Activated CD4-positive, alpha-beta T cell treated with anti-CD3 and anti-CD28 coated beads, Interleukin-2, Interleukin-4, amounts not matched to agents 100 ng/mL and 50 ng/mL, durations not matched to agents 16 hours and 8 hours (primary cell): ENCODE measurements at places on chromosomes 13 and 19.

GRCh38 chr13:99062593-99062992 lies 84.7 kb upstream of the DOCK9 start:
- DNase-seq = no peak

- no peak for DNase-seq
These were observed 5.7 kb downstream of the MCOLN1 start for GRCh38 chr19:7528192-7528519.

GRCh38 chr13:39777021-39777420 lies 121.6 kb downstream of the COG6 start:
- no peak for DNase-seq

DNA sequence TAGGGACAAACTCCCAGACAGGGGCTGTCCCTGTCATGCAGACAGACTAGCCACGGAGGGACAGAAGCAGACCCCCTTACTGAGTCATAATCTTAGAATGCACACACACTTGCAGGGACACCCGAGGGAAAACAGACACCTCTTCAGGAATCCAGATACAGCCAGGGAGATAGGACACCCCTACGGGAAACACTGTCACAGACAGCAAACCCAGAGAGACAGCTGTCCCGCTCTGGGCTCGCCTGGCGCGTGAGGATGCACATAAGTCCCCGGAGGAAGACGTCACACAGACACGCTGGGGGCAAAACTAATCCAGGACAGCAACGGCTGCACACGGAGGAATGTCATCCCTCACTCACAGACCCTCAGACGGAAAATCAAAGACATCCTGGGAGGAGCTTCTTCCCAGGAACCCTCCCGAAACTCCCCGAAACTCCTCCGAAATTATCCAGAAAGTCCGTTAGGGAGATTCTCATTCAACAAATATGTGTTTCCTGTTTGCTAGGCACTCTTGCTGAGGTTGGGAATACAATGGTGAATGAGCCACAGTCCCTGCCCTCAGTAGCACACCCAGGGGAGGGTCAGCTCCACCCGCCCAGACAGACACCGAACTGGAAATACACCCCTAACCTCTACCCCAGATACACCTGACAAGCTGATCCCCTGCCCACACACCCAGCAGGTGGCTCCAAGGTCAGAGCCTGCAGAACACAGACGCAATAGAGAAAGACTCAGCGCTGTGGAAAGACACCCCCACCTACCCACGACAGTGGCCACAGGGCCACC lies 15.2 kb upstream of the TOMM40 start:
- no peak for DNase-seq

GRCh38 chr19:54160182-54160811 lies 776 bp upstream of the LENG1 start:
- no peak for DNase-seq

- DNase-seq = no peak
These were observed 352.9 kb downstream of the FOXO1 start for GRCh38 chr13:40313269-40314200.

- DNase-seq = no peak
These were observed 672.5 kb upstream of the PCDH20 start for GRCh38 chr13:62088165-62088564.

DNA sequence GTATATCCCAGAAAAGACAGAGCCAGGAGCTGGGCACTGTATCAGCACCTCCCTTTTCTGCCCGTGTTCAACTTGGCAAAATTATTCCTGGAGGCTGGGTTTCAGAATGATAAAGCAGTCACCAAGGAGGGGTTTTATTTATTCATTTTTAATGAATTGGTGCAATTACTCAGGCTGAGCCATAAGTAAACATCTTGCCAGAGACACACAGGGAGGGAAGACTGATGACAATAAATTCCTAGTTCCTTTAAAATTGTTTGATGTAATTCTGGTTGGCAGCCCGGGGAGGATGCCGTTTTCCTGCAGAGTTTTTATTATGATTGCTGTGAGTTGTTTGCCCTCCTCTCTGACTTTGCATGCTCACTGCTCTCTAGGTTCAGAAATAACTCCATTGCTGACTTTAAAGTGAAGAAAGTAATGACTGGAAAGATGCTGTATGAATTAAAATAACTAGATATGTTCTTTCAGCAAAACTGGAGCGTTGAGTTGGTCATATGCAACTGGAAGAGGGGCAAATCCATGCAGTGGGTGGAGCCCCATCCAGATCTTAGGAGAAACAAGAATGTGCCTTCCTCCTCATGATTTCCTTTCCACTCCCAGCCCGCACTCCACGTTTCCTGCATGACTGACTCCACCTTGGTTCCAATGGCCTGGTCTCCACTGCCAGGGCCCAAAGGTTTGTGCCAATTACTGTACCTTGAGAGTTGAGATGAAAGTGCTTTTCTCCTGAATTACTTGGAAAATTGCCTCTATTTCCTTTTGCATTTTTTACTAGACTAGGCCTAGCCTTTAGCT lies 182.1 kb downstream of the RFC3 start:
- DNase-seq = no peak

GRCh38 chr19:2556221-2557092 lies 80.5 kb downstream of the GADD45B start:
- DNase-seq = no peak

GRCh38 chr13:113152691-113152983 lies 5.8 kb upstream of the PROZ start:
- DNase-seq = no peak

- no peak for DNase-seq
These were observed 261.3 kb downstream of the ATP8A2 start for GRCh38 chr13:25633093-25633492.

DNA sequence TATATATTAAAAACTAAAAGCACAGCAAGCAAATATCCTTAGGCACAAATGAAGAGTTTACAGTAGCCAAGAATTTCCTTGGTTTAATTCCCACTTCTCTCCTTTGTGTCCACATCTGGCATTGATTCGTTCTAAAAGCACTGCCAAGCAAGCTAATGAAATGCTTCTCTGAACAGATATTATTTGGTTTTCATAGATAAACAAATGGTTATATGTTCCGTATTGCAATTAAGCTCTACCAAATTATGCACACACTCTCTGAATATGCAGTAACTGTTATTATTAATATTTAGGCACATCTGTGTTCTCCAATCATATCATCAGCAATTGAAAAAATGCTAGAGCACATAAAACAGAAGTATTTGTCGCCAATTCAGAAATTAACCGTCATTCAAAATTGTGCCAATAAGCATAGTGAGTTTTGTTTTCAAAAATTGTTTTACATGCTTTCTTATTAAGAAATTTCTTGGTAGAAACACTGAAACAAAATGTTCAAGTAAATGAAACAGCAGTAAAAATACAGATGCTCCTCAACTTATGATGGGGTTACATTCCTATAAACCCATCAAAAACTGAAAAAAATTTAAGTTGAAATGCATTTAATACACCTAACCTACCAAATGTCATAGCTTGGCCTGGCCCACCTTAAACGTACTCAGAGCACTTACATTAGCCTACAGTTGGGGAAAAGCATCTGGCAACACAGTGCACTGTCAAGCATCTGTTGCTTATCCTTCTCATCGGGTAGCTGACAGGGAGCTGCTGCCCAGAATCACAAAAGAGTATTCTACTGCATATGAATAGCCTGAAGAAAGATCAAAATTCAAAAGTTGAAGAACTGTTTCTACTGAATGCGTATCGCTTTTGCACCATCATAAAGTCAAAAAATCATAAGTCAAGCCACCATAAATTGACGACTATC lies 2134.7 kb downstream of the PCDH9 start:
- DNase-seq = no peak

DNA sequence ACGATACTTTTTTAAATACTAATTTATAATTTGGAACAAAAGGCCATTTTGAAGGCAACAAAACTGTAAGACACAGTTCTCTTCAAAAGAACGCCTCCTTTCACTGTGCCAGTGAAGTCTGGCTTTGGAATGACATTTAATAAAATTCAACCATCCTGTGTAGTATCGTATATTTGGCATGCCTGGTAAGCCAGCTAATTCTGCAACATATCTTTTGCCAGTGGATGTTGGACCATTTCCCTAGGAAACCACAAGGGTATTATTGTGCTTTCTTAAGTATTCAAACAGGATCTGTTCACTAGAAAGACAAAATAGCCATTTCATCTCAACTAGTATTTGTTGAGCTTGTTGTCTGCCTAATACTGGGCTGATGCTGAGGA lies 111.6 kb downstream of the RGCC start:
- DNase-seq = no peak

GRCh38 chr19:48631225-48631624 lies 6.0 kb downstream of the DBP start:
- no peak for DNase-seq
